Foreskin keratinocyte (primary cell): ENCODE measurements at places on chromosomes 1 and 21. TPM values are rescaled to one million over a fixed set of nuclear protein-coding genes. Genes with fewer than 3 reads are reported as not detected.

Gene ZNF683
- not detected in 2 replicates for polyA plus RNA-seq

Gene GABRD
- not detected in 2 replicates for polyA plus RNA-seq

Gene FBLIM1
- 99.3 and 122 TPM in 2 replicates for polyA plus RNA-seq

Gene SLAMF1
- not detected in 2 replicates for polyA plus RNA-seq

Gene FCGR2B
- polyA plus RNA-seq: not detected in 2 replicates

Gene PDIK1L
- polyA plus RNA-seq: 0.72 and 1.0 TPM in 2 replicates

Gene SH3BGR
- 0.80 and 1.1 TPM in 2 replicates for polyA plus RNA-seq

Gene AXDND1
- polyA plus RNA-seq: 0.09 TPM in 1 of 2 replicates, not detected in the other

Gene ATAD3B
- polyA plus RNA-seq: 53.9 and 57.4 TPM in 2 replicates

Gene PRDM15
- 1.4 TPM in 2 replicates for polyA plus RNA-seq

Gene SELL
- 0.03 TPM in 1 of 2 replicates, not detected in the other for polyA plus RNA-seq

Gene TSPEAR
- polyA plus RNA-seq: not detected in 2 replicates

Gene SLC44A5
- 0.01 and 0.46 TPM in 2 replicates for polyA plus RNA-seq

Gene SH2D2A
- polyA plus RNA-seq: 13.7 and 17.3 TPM in 2 replicates

Gene L1TD1
- 4.0 and 4.9 TPM in 2 replicates for polyA plus RNA-seq

Gene CRB1
- polyA plus RNA-seq: not detected in 2 replicates

Gene SETD4
- polyA plus RNA-seq: 10.2 and 10.7 TPM in 2 replicates

Gene TEKT2
- polyA plus RNA-seq: 0.28 and 0.42 TPM in 2 replicates

Gene HLX
- not detected in 2 replicates for polyA plus RNA-seq

Gene RGS7
- not detected in 2 replicates for polyA plus RNA-seq

Gene PSEN2
- polyA plus RNA-seq: 8.0 and 11.9 TPM in 2 replicates

Gene LYPD8
- polyA plus RNA-seq: not detected in 2 replicates

Gene NRDC
- 121 and 137 TPM in 2 replicates for polyA plus RNA-seq

Gene ARHGEF2
- 24.4 and 25.5 TPM in 2 replicates for polyA plus RNA-seq

Gene TMEM200B
- 6.6 and 7.2 TPM in 2 replicates for polyA plus RNA-seq

Gene SELENOF
- 136 and 150 TPM in 2 replicates for polyA plus RNA-seq

Gene KIF26B
- polyA plus RNA-seq: 0.21 and 0.41 TPM in 2 replicates

Gene PCP4L1
- polyA plus RNA-seq: not detected in 2 replicates

Gene SLC5A9
- not detected in 2 replicates for polyA plus RNA-seq

Gene VCAM1
- polyA plus RNA-seq: not detected in 2 replicates

Gene TCP10L
- polyA plus RNA-seq: 0.37 and 0.63 TPM in 2 replicates

Gene GJB3
- polyA plus RNA-seq: 195 and 203 TPM in 2 replicates

Gene RGS4
- 0.37 and 0.38 TPM in 2 replicates for polyA plus RNA-seq

Gene SELE
- polyA plus RNA-seq: not detected in 2 replicates

Gene SLAMF6
- polyA plus RNA-seq: not detected in 2 replicates

Gene ADORA1
- polyA plus RNA-seq: 0.20 and 0.59 TPM in 2 replicates

Gene TBCE
- polyA plus RNA-seq: 18.8 and 21.2 TPM in 2 replicates

Gene SYT14
- polyA plus RNA-seq: 0.48 and 0.97 TPM in 2 replicates

Gene LCA5L
- 0.27 and 0.35 TPM in 2 replicates for polyA plus RNA-seq

Gene PEA15
- 165 and 172 TPM in 2 replicates for polyA plus RNA-seq

Gene AQP10
- 0.16 and 0.17 TPM in 2 replicates for polyA plus RNA-seq

Gene FBXO2
- 42.6 and 57.7 TPM in 2 replicates for polyA plus RNA-seq

Gene MROH9
- polyA plus RNA-seq: not detected in 2 replicates

Gene CHRNB2
- polyA plus RNA-seq: 0.02 and 0.07 TPM in 2 replicates

Gene RWDD3
- 9.9 and 10.3 TPM in 2 replicates for polyA plus RNA-seq

Gene MAD2L2
- 73.8 and 74.5 TPM in 2 replicates for polyA plus RNA-seq

Gene GPA33
- polyA plus RNA-seq: not detected in 2 replicates

Gene S100A7
- polyA plus RNA-seq: 0.59 TPM in 1 of 2 replicates, not detected in the other

Gene TRIM63
- polyA plus RNA-seq: not detected in 2 replicates

Gene FCRL2
- polyA plus RNA-seq: not detected in 2 replicates

Gene PLA2G2F
- 0.06 TPM in 1 of 2 replicates, not detected in the other for polyA plus RNA-seq

Gene OR2M3
- not detected in 2 replicates for polyA plus RNA-seq

Gene ERICH3
- polyA plus RNA-seq: not detected in 2 replicates

Gene LDLRAD2
- polyA plus RNA-seq: 0.01 and 0.15 TPM in 2 replicates

Gene RGSL1
- not detected in 2 replicates for polyA plus RNA-seq

Gene RAB3B
- polyA plus RNA-seq: 2.7 and 4.0 TPM in 2 replicates
